ENCODE measurements at places on chromosomes 7 and 10. TPM values are rescaled to one million over a fixed set of nuclear protein-coding genes. Genes with fewer than 3 reads are reported as not detected.

The NUP205 gene
- total RNA-seq: 40.5 TPM

The ZNF735 gene
- total RNA-seq: not detected

DNA sequence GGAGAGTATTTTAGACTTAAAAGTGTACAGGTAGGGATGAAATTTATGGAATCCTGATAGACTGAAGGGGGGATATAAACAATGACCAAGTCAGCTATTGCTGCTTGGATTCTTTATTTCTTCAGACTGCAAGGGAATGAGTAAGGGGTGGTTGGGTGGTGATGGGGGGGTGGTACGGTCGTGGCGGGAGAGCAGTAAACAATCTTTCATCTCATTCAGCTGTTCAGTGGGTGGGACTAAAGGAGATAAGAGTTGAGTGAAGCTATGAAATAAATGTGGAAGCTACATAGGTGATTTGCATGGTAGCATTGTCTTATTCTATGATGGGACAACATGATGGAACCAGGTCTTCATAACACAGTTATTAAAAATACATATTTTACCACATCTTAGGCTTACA lies 1.8 kb downstream of the SEPTIN7 start:
- DNase-seq: no peak

The SUN3 gene
- total RNA-seq: not detected

- DNase-seq: no peak
Observed at GRCh38 chr7:45660201-45660900, 86.2 kb downstream of the ADCY1 start.

The VPS41 gene
- 31.2 TPM for total RNA-seq

The ACSL5 gene
- total RNA-seq: 13.8 TPM

- DNase-seq: no peak
Observed at GRCh38 chr10:95343573-95343972, 52.8 kb upstream of the PDLIM1 start.

DNA sequence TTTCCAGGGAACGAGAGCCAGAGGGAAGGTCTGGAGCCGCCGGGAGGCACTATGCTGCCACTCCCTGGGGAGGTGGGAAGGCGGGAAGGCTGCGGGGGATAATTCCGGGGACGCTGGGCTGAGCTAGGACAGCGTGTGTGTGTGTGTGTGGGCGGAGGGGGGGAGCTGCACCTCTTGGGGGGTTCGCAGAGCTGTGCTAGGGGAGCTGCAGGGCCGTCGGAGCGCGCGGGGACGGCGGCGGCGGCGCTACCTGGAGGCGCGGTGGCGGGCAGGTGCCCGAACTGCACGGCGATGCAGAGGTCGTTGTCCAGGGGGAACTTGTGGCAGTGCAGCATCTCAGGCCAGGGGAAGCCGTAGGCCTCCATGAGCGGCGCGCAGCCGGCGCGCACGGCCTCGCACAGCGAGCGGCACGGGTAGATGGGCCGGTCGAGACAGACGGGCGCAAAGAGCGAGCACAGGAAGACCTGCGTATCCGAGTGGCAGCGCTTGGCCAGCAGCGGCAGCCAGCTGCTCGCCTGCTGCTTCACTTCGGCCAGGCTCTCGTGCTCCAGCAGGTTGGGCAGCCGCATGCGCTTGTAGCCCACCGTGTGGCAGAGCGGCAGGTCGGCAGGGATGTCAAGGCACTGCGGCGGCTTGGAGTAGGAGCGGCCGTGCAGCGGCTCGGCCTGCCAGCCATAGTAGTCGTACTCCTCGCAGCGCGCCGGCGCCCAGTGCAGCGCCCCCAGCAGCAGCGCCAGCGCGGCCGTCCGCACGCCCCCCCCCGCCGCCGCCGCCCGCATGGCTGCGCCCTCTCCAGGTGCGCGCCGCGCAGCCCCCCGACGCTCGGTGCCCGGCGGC lies 526 bp downstream of the SFRP5 start:
- no peak for DNase-seq

DNA sequence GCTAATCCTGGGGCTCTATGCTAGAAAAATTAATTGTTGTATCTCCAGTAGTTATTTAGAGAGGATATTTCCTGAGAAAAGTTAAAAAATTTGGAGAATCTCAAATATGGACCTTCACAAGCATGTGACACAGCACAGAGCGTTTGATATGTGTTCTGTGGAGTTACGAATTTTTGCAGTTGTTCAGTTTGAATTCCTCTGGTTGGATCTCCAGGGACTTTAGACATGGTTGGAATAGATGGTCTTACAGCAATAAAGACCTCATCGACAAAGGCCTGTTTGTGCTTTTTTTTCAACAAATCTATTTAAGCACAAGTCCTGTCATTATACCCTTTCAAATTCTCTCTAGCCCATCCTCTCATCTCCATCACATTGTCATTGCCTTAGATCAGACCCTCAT lies 138.0 kb downstream of the TES start:
- no peak for DNase-seq

- DNase-seq: no peak
Observed at GRCh38 chr10:13834581-13835286, 248.0 kb downstream of the PRPF18 start.

The GPR26 gene
- total RNA-seq: not detected

The IDI2 gene
- total RNA-seq: not detected

GRCh38 chr10:98169379-98169778 lies 34.9 kb downstream of the R3HCC1L start:
- DNase-seq: no peak

DNA sequence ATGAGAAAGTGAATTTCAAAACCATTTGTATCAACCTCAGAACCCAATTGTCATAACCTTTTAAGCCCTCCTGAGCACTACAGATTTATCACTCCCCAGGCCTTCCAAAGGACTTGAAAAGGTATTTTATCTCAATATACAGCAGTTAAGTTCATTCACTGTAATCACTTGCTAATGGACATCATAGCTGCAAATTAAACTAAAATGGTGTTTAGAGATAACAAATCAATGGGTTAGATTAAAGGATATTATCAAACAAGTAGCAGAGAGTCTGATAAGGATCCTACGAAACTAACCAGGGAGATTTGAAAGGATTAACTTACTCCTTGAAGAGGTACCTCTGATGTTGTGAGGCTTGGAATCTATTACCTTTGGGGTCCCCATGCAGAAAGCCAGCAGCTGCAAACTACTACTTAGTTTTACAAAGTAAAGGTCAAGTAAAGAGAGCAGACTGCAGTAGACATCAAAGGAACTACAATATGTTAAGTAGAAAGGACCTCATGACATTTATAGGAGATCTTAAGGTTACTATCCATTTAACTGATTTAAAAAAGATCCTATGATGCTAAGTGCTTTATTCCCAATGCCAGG lies 359.4 kb downstream of the SORCS1 start:
- no peak for DNase-seq

The C10orf53 gene
- not detected for total RNA-seq

The LDB3 gene
- 5.4 TPM for total RNA-seq

GRCh38 chr10:33509231-33509831 lies 174.9 kb upstream of the NRP1 start:
- peak; percentile 21 for DNase-seq

DNA sequence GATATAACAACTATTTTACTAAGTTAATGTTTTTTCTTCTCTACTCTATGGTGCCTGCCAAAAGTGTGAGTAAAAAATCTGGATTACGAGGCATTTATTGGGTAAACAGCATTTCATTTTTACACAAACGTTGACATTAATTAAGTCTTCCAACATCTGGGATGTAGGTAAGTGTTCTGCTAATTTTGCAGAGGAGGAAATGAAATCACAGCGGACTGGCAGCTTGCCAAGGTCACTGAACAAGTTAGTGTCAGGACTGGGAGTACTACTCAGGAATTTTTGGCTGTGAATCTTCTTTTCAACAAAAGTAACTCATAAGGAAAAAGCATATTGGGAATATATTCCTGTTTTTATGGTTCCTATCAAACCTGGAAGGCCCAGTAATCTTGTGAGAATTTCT lies 612.1 kb upstream of the FZD8 start:
- peak; percentile 88 for DNase-seq

The HOXA6 gene
- 23.3 TPM for total RNA-seq
